ENCODE measurements at places on chromosomes 6 and 20. TPM values are rescaled to one million over a fixed set of nuclear protein-coding genes. Genes with fewer than 3 reads are reported as not detected.
A peak's percentile ranks its signal among the peaks of the same experiment; 100 is the strongest.

GRCh38 chr20:31785089-31785488, 34.1 kb upstream of the MYLK2 start:
- no peak overlapping the region for H3K4me3 ChIP-seq
- H3K36me3 ChIP-seq = no peaks in the 10 kb centered on the region
- no peaks in the 10 kb centered on the region for H3K27me3 ChIP-seq
- H3K4me1 ChIP-seq = peaks cover 5% of the 10 kb centered on the region

DNA sequence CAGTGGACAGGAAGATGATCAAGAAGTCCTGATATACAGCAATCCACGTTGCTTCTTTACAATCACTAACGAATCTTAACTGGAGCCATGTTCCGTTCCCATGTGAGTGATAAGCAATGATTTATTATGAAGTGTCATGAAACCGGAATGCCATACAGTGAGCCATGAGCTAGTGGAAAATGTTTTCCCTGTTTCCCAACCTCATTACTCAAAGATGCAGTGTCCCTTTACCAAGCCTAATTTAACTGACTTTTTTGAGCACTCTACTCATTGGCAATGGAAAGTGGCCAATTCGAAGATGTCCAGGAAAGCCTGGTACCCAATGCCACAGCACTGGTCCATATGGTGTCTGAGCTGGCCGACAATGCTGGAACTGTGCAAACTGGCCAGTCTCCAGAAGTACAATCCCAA, 148.3 kb downstream of the ZNF217 start:
- H3K36me3 ChIP-seq = no peaks in the 10 kb centered on the region
- no peak overlapping the region for H3K27ac ChIP-seq
- no peak overlapping the region for H3K4me3 ChIP-seq
- DNase-seq = no peak

GRCh38 chr20:64106435-64106961, 867 bp downstream of the NPBWR2 start:
- no peak overlapping the region for H3K4me3 ChIP-seq
- H3K27me3 ChIP-seq = peaks cover 25% of the 10 kb centered on the region
- DNase-seq = peak; percentile 8
- no peaks in the 10 kb centered on the region for H3K36me3 ChIP-seq

DNA sequence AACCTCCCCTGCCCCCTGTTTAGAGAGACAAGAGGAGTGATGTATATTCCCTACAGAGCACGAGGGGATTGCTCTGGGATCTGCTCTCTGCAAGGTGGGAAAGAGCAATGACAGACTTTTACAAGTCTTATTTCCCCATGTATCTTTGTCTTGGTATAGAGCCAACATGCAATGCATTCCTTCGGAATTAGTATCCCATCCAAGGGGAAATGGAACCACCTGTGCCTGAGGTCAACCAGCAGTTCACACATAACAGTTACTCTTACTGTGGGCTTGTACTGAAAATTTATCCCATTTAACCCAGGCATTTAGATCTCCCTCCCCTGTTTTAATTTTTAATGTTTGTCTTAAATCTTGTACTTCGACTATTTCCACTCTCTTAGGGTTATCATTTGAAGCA, 250.4 kb downstream of the C6orf118 start:
- no peaks in the 10 kb centered on the region for H3K27me3 ChIP-seq
- H3K27ac ChIP-seq = no peak overlapping the region
- H3K36me3 ChIP-seq = no peaks in the 10 kb centered on the region
- H3K4me1 ChIP-seq = no peaks in the 10 kb centered on the region

- DNase-seq = peak; percentile 91
- no peaks in the 10 kb centered on the region for H3K27me3 ChIP-seq
- H3K4me1 ChIP-seq = peaks cover 8% of the 10 kb centered on the region
- peak overlapping the region; percentile 82 for H3K27ac ChIP-seq
- no peak overlapping the region for H3K4me3 ChIP-seq
Measured at GRCh38 chr6:14550822-14551221, 433.2 kb downstream of the CD83 start.

- H3K4me1 ChIP-seq = no peaks in the 10 kb centered on the region
- DNase-seq = no peak
- H3K27ac ChIP-seq = no peak overlapping the region
- H3K27me3 ChIP-seq = no peaks in the 10 kb centered on the region
- H3K36me3 ChIP-seq = no peaks in the 10 kb centered on the region
Measured at GRCh38 chr6:112284603-112285002, 30.2 kb upstream of the LAMA4 start.

DNA sequence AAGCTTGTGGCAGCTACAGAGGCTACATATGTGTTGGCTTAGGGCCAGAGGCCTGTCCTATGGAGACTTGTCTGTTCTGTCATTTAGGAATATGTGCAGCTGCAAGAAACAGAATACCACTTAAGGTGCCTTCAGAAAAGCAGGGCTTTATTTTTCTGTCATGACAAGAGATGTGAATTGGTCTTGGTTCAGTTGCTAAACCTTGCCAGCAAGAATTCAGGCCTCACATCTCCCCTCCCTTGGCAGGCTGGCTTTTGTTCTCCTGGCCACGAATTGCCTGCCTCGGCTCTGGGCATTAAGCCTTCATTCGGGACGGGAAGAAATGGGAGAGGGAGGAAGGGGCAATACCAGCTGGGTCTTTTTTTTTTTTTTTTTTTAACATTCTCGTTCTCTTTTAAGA, 82.4 kb upstream of the TGM3 start:
- DNase-seq = no peak
- H3K36me3 ChIP-seq = no peaks in the 10 kb centered on the region
- no peak overlapping the region for H3K4me3 ChIP-seq
- no peaks in the 10 kb centered on the region for H3K4me1 ChIP-seq
- no peak overlapping the region for H3K27ac ChIP-seq

GRCh38 chr6:39226639-39227329, 2.5 kb downstream of the KCNK5 start:
- H3K4me1 ChIP-seq = no peaks in the 10 kb centered on the region
- no peaks in the 10 kb centered on the region for H3K36me3 ChIP-seq
- peaks cover 31% of the 10 kb centered on the region for H3K27me3 ChIP-seq
- no peak overlapping the region for H3K27ac ChIP-seq

DNA sequence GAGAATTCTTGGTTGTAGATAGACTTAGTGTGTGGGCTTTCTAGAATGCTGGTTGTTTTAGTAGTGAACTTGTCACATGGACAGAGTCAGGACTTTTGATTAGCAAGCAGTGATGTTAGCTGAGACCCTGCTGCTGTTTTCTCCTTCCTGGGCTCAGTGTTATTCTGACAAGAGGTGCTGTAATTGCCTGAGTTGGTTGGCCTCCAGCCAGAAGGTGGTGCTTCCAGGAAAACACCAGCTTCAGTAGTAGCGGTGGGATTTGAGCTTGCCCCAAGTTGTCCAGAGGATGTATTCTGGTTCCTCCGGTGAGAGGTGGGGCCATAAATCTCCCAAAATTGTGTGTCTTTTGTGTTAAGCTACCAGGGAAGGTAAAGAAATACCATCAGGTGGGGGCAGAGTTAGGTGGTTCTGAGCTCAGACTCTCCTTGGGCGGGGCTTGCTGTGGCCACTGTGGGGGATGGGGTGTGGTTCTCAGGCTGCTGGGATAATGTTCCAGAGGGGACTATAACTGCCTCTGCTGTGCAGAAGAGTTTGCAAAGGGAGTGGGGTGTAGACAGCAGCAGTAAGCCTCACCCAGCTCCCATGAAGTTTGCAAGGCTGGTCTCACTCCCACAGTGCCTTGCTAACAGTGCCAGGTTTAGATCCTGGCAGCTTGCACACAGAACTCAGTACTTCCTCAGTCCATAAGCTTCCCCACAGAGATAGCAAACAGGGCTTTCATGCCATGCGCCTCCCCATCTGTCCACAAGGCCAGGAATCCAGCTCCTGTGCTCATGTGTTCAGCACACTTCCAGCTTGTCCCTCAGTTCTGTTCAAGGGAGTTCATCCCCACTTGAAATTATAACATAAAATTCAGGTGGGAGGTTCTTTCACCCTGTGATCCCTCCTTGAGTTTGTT, 278.4 kb upstream of the PTCHD4 start:
- no peak overlapping the region for H3K27ac ChIP-seq
- DNase-seq = no peak

GRCh38 chr6:14211562-14211942, 94.0 kb downstream of the CD83 start:
- peak overlapping the region; percentile 58 for H3K4me3 ChIP-seq
- H3K4me1 ChIP-seq = peaks cover 12% of the 10 kb centered on the region
- H3K27ac ChIP-seq = peak overlapping the region; percentile 77
- no peaks in the 10 kb centered on the region for H3K27me3 ChIP-seq
- no peaks in the 10 kb centered on the region for H3K36me3 ChIP-seq

GRCh38 chr6:12968839-12969558, 252.4 kb downstream of the PHACTR1 start:
- no peak overlapping the region for H3K4me3 ChIP-seq
- no peaks in the 10 kb centered on the region for H3K27me3 ChIP-seq
- no peaks in the 10 kb centered on the region for H3K36me3 ChIP-seq
- no peak for DNase-seq
- H3K4me1 ChIP-seq = no peaks in the 10 kb centered on the region

DNA sequence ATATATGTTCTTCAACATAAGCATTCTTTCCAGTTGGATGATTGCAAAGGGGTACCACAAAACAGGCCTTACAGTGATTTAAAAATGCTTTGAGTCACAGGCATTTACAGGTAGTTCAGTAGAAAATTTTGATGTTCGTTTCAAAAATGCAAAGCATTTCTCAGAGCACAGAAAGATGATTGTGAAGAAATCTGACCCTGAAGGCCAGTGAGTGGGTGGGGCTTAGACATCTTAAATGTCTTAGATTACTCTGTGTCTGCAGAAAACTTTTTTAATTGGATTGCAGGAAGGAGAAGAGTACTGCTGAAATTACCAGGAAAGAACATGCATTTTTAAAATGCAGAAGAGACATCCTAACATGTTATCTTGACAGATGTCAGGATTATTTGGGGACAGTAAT, 268.3 kb downstream of the CDKAL1 start:
- H3K27me3 ChIP-seq = no peaks in the 10 kb centered on the region
- H3K4me1 ChIP-seq = no peaks in the 10 kb centered on the region
- H3K36me3 ChIP-seq = no peaks in the 10 kb centered on the region
- H3K4me3 ChIP-seq = no peak overlapping the region
- H3K27ac ChIP-seq = no peak overlapping the region
- DNase-seq = no peak

GRCh38 chr20:9447182-9447581, 67.2 kb upstream of the LAMP5 start:
- no peak overlapping the region for H3K27ac ChIP-seq
- DNase-seq = no peak
- no peaks in the 10 kb centered on the region for H3K27me3 ChIP-seq
- no peaks in the 10 kb centered on the region for H3K36me3 ChIP-seq
- H3K4me3 ChIP-seq = no peak overlapping the region
- no peaks in the 10 kb centered on the region for H3K4me1 ChIP-seq

DNA sequence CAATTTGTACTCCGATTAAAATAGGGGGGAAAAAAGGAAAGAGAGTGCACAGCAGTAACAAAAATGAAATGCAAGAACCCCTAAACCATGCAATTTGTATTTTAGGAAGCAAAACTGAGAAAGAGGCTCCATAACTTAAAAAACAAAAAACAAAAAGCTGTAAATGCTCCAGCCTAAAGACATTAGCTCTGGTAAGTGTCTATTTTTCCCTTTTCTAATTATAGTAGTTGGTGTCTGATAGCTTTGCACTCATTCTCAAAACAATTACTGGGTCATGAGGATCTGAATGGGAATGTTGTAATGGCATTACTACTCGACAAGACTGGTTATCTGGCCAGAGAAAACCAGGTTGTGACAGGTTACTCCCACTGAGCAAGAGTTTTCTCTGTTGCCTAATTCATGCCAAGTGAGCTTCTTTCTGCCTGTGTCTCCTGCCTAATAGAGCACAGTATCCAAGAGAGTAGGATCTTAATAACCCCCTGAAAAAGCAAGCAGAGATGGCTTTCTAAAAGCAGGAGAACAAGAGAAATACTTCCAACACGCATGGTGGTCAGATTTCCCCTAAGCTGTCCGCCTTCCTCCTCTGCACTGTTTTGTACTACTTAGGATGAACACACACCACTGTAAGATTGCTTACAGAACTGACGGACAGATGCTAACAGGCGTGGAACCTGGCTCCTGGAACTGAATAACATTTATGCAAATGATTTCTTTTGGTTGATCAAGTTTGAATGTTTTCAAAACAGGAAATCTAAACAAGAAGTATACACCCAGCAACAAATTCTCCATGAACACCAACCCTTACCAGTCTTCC, 86.4 kb downstream of the FKBP5 start:
- peak overlapping the region; percentile 27 for H3K4me3 ChIP-seq
- H3K4me1 ChIP-seq = peaks cover 99% of the 10 kb centered on the region
- H3K36me3 ChIP-seq = no peaks in the 10 kb centered on the region
- no peaks in the 10 kb centered on the region for H3K27me3 ChIP-seq
- DNase-seq = peak; percentile 76
- H3K27ac ChIP-seq = peak overlapping the region; percentile 91

GRCh38 chr20:50815162-50815989, 20.5 kb downstream of the BCAS4 start:
- DNase-seq = no peak
- no peaks in the 10 kb centered on the region for H3K36me3 ChIP-seq
- H3K4me3 ChIP-seq = no peak overlapping the region

GRCh38 chr6:34553750-34554149, 2.4 kb downstream of the SPDEF start:
- H3K4me3 ChIP-seq = no peak overlapping the region
- H3K4me1 ChIP-seq = no peaks in the 10 kb centered on the region
- DNase-seq = no peak

GRCh38 chr6:24744911-24745310, 26.0 kb upstream of the C6orf62 start:
- no peak for DNase-seq
- no peaks in the 10 kb centered on the region for H3K36me3 ChIP-seq
- no peak overlapping the region for H3K27ac ChIP-seq
- no peak overlapping the region for H3K4me3 ChIP-seq

- H3K36me3 ChIP-seq = no peaks in the 10 kb centered on the region
- no peaks in the 10 kb centered on the region for H3K27me3 ChIP-seq
- no peak overlapping the region for H3K4me3 ChIP-seq
- no peak overlapping the region for H3K27ac ChIP-seq
Measured at GRCh38 chr6:148736774-148737412, 9.9 kb upstream of the UST start.

- DNase-seq = no peak
- no peak overlapping the region for H3K27ac ChIP-seq
- no peak overlapping the region for H3K4me3 ChIP-seq
- no peaks in the 10 kb centered on the region for H3K27me3 ChIP-seq
- no peaks in the 10 kb centered on the region for H3K4me1 ChIP-seq
Measured at GRCh38 chr6:21946298-21946783, 350.5 kb downstream of the PRL start.

GRCh38 chr6:170464080-170464479, 89.0 kb downstream of the PSMB1 start:
- H3K36me3 ChIP-seq = no peaks in the 10 kb centered on the region
- DNase-seq = no peak
- no peak overlapping the region for H3K27ac ChIP-seq
- no peaks in the 10 kb centered on the region for H3K4me1 ChIP-seq

GRCh38 chr6:36392621-36393020, 5.2 kb upstream of the ETV7 start:
- H3K4me1 ChIP-seq = no peaks in the 10 kb centered on the region
- H3K4me3 ChIP-seq = no peak overlapping the region
- no peaks in the 10 kb centered on the region for H3K36me3 ChIP-seq
- peaks cover 3% of the 10 kb centered on the region for H3K27me3 ChIP-seq

The VNN1 gene
- 1.2 TPM for total RNA-seq

The OLIG3 gene
- total RNA-seq = not detected

The IRF4 gene
- 0.26 TPM for total RNA-seq

The PRPH2 gene
- 3.0 TPM for total RNA-seq

The TTK gene
- not detected for total RNA-seq

The SPTLC3 gene
- 1.4 TPM for total RNA-seq

The XKR7 gene
- total RNA-seq = not detected

The TMEM200A gene
- total RNA-seq = 0.29 TPM

The ACTL10 gene
- not detected for total RNA-seq

Data from gastrocnemius medialis (tissue), 4 donors.